ENCODE measurements at places on chromosomes 4 and X. TPM values are rescaled to one million over a fixed set of nuclear protein-coding genes. Genes with fewer than 3 reads are reported as not detected.

The PLP1 gene
- total RNA-seq: 0.29 TPM

The CTAG1A gene
- total RNA-seq: not detected

The ARR3 gene
- total RNA-seq: not detected

The USP26 gene
- total RNA-seq: not detected

The SRPX gene
- total RNA-seq: 93.1 TPM

The TCEAL9 gene
- 96.4 TPM for total RNA-seq

The FANCB gene
- total RNA-seq: 3.8 TPM

The HTR2C gene
- total RNA-seq: not detected

The ATP2B3 gene
- not detected for total RNA-seq

The PABPC5 gene
- 3.2 TPM for total RNA-seq

The SERTM2 gene
- total RNA-seq: under 0.01 TPM

The UGT2A1 gene
- total RNA-seq: not detected

The CSAG3 gene
- total RNA-seq: not detected

The CCDC120 gene
- 1.2 TPM for total RNA-seq

The SERPINA7 gene
- not detected for total RNA-seq

The TMPRSS11B gene
- total RNA-seq: not detected

The IDH3G gene
- total RNA-seq: 42.7 TPM

The AR gene
- 4.7 TPM for total RNA-seq

The USP38 gene
- 25.7 TPM for total RNA-seq

The PPP4R3C gene
- total RNA-seq: not detected

The MAEA gene
- total RNA-seq: 55.7 TPM

The VCX3B gene
- not detected for total RNA-seq

Measured in osteoblast (primary cell).